ENCODE measurements at places on chromosomes 11 and 22. TPM values are rescaled to one million over a fixed set of nuclear protein-coding genes. Genes with fewer than 3 reads are reported as not detected.

The LSP1 gene
- not detected for total RNA-seq

The TSKU gene
- 59.5 TPM for total RNA-seq

The DUSP8 gene
- 19.2 TPM for total RNA-seq

The CST6 gene
- total RNA-seq = 59.8 TPM

The RIC3 gene
- 10.2 TPM for total RNA-seq

The BEST1 gene
- 1.0 TPM for total RNA-seq

The IL18 gene
- total RNA-seq = 15.5 TPM

The CCDC157 gene
- total RNA-seq = 13.1 TPM

The CBLIF gene
- not detected for total RNA-seq

The FGF19 gene
- not detected for total RNA-seq

The SLC22A8 gene
- total RNA-seq = not detected

The TMEM45B gene
- 2.3 TPM for total RNA-seq

The ZNF280B gene
- total RNA-seq = 4.0 TPM

The CWF19L2 gene
- total RNA-seq = 8.7 TPM

The COMT gene
- total RNA-seq = 371 TPM

The C11orf86 gene
- not detected for total RNA-seq

The ARHGAP32 gene
- total RNA-seq = 17.5 TPM

The C1QTNF4 gene
- total RNA-seq = 7.1 TPM

The APOA4 gene
- not detected for total RNA-seq

The TCN1 gene
- not detected for total RNA-seq

The CRYBA4 gene
- total RNA-seq = not detected

The SYT12 gene
- total RNA-seq = 0.48 TPM

The KLHDC7B gene
- total RNA-seq = 20.1 TPM

The CEND1 gene
- total RNA-seq = not detected

The PARVG gene
- total RNA-seq = not detected

The SCGB2A2 gene
- not detected for total RNA-seq

The A4GALT gene
- total RNA-seq = 12.7 TPM

The PHLDB1 gene
- total RNA-seq = 99.0 TPM

The C11orf52 gene
- total RNA-seq = 5.0 TPM

The FERMT3 gene
- total RNA-seq = 0.25 TPM

The HARBI1 gene
- total RNA-seq = 8.0 TPM

The CRYBB1 gene
- not detected for total RNA-seq

The CALCA gene
- 6.0 TPM for total RNA-seq

The NXPE4 gene
- not detected for total RNA-seq

The DNAJB13 gene
- total RNA-seq = not detected

The SMIM35 gene
- total RNA-seq = not detected

The FGF3 gene
- not detected for total RNA-seq

The PPP6R3 gene
- 82.6 TPM for total RNA-seq

The SCUBE2 gene
- total RNA-seq = 0.89 TPM

The CEP126 gene
- total RNA-seq = 0.82 TPM

The PRRG4 gene
- 3.7 TPM for total RNA-seq
